ENCODE measurements at places on chromosomes 1 and 21.

DNA sequence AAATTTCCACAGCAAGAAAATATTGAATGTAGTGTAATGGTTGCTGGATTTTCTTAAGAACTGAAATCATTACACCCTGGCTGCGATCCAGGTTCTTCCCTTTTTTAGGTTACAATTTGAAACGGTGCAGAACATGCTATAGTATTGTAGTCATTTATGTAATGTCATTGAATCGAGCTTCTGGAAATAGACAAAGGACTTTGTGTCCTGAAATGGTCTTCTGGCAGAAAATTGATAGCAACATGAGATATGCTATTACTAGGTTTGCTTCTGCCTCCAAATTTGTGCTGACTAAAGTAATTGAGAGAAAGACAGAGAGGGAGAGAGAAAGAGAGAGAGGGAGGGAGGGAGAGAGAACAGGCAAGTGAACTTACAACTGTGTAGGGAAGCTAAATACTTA is 146.2 kb upstream of the NFIA start:
- DNase-seq: no peak

GRCh38 chr1:145757420-145757819 is 38.1 kb downstream of the CD160 start:
- DNase-seq: no peak

GRCh38 chr1:23102289-23102688 is 66.4 kb downstream of the LUZP1 start:
- no peak for DNase-seq

DNA sequence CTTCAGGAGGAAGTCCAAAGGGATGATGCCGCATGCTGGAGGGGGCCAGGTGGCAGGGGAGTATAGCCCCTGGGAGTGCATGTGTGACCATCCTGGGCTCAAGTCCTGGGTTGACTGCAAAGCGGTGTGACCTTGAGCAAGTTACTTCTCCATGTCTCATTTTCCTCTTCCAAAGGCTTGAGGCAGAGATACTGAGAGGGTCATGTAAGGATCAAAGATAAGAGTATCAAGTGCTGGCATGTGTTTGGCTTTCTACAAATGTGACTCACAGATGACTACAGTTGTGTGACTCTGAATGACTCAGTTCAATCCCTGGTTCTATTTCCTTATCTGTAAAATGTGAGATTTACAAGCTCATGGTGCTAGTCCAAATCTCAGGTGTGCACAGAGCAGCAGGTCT is 26.1 kb downstream of the PROK1 start:
- DNase-seq: no peak

DNA sequence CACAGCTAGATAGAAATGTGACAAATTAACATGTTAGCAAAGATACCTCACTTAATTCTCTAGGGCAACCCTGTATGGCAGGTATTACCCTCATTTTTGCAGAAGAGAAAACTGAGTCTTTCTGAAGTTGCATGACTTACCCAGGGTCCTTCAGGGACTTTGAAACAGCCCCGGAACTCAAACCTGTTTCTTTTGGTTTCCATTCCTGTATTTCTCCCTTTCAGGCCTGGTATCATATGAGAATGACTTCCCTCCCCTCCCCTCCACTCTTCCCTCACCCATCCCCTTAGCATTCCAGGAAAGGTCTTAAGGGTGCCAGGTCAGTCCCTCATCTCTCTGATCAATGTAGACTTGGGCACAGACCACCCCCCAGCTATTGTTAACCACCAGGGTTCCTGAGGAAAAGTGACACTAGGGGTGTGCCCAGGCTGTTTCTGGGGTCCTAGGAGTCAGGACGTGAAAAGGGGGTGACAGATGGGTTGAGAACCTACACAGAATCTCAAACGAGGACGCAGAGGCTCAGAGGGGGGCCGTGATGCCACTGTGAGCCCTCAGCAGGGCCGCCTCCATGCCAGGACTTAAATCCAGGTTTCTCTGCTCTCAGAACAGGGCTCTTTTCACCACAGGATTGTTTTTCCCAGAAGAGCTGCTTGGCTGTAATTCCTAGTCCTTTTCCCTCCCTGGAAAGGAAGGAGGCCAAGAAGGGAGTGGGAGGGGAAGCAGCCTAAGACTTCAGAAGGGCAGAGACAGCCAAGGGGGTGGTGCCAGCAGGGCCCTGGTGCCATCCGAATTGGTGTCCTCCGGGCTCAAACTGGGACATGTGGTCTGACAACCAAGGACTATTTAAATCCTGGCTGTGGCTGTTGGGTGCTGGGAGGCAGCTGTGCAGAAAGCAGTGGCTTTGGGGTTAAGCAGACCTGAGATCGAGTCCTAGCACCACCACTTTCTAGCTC is 2.1 kb upstream of the WASF2 start:
- no peak for DNase-seq
